Aorta (tissue), 5 donors: ENCODE measurements at places on chromosomes 1 and 21.

DNA sequence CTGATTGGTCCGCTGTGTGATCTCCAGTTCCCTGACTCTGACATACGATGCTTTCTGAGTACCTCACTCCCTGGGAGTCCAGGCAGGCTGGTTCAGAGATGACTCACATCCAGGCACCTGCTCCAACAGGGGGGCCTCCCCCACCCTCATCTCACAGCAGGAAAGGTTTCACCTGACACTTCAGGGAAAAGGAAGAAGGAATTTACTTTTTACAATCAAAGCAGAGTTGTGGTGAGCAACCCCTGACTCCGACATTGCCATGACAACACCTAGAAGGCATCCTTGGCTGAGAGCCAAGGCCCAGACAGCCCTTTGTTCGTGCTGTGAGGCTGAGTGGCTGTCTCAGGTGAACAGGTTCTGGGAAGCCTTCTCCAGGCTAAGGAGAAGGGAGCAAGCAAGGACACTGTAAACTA lies 164.6 kb upstream of the GJB5 start:
- no peaks in the 10 kb centered on the region for H3K27me3 ChIP-seq
- DNase-seq, result no peak
- no peak overlapping the region for H3K4me3 ChIP-seq
- no peaks in the 10 kb centered on the region for H3K36me3 ChIP-seq

DNA sequence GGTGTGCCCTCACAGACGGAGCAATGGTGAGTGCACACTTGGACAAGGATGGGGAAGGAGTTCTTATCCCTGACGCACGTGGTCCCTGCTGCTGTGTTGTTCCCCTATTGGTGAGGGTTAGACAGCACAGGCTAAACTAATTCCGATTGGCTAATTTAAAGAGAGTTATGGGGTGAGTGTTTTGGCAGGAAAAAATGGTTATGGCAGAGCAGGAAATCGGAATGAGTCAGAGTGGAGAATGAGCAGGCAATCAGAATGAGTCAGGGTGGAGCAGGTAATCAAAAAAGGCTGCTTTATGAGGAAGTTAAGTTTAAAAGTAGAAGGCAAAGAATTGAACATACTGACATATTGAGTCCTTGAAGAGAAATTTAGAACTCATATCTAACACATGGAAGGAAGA lies 100.5 kb downstream of the NGF start:
- H3K36me3 ChIP-seq, result no peaks in the 10 kb centered on the region
- H3K27ac ChIP-seq, result no peak overlapping the region
- H3K4me3 ChIP-seq, result no peak overlapping the region
- H3K4me1 ChIP-seq, result peaks cover 3% of the 10 kb centered on the region
- no peak for DNase-seq
- H3K27me3 ChIP-seq, result no peaks in the 10 kb centered on the region

- DNase-seq, result no peak
- H3K27me3 ChIP-seq, result no peaks in the 10 kb centered on the region
- H3K4me1 ChIP-seq, result no peaks in the 10 kb centered on the region
- H3K4me3 ChIP-seq, result no peak overlapping the region
Observed at GRCh38 chr1:168097921-168098528, 38.7 kb downstream of the GPR161 start.

- no peak overlapping the region for H3K27ac ChIP-seq
- no peaks in the 10 kb centered on the region for H3K36me3 ChIP-seq
- H3K27me3 ChIP-seq, result no peaks in the 10 kb centered on the region
- H3K4me1 ChIP-seq, result peaks cover 2% of the 10 kb centered on the region
Observed at GRCh38 chr1:245791410-245792312, 636.9 kb downstream of the KIF26B start.

DNA sequence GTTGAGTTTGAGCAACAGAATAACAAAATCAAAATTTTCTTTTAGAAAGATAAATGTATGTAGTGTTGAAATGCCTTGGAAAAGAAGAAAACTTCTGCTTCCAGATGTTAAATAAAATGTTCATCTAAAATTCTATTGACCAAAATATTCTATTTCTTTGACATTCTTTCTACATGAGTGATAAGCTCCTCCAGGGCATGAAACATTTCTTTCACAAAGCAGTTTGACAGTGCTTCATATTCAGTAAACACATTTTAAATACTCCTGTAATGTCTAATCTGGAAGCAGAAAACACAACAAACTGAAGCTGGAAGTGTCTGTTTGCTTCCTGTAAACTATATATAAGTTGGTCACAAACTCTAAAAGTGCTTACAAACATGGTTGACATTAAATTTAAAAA lies 61.5 kb downstream of the RGS21 start:
- no peak for DNase-seq
- H3K36me3 ChIP-seq, result no peaks in the 10 kb centered on the region
- no peak overlapping the region for H3K4me3 ChIP-seq
- no peak overlapping the region for H3K27ac ChIP-seq
- no peaks in the 10 kb centered on the region for H3K27me3 ChIP-seq

DNA sequence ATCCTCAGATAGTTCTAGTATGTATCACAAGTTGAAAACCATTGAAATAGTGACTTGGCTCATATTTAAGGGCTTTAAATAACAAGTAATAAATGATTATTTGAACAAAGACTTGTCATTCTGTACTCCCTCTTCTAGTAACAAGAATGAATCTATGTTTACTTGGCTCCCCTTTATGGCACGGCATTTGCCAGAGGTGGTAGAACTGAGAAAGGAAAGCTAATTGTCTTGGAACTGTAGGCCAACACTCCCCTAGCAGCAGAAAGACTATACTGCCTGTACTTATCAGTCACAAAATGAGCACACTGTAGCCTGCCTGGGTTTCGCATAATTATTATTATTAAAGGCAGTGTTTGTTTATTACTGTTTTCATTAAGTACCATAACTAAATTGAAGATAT lies 29.6 kb upstream of the SMYD2 start:
- no peak for DNase-seq
- no peaks in the 10 kb centered on the region for H3K4me1 ChIP-seq
- H3K27ac ChIP-seq, result no peak overlapping the region
- H3K27me3 ChIP-seq, result no peaks in the 10 kb centered on the region
- no peaks in the 10 kb centered on the region for H3K36me3 ChIP-seq
